ENCODE measurements at places on chromosomes 4 and X. TPM values are rescaled to one million over a fixed set of nuclear protein-coding genes. Genes with fewer than 3 reads are reported as not detected.

DNA sequence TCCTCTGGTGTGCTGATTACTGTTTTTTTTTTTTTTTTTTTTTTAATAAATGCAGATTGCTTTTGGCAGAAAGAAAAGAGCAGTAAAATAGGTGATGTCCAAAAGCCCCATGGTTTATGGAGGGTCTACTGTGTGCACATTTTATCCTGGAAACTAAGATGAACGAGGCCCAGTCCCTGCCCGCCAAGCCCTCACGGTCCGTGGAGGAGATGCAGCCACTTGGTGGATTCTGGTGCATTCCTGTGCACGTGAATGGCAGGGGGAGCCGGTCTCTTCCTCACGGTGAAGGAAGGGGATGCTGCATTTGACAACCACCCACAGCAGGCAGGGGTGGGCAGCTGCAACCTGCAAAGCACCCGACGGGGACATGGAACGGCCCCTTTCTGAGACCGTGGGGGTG lies 100.2 kb upstream of the AFAP1 start:
- H3K27me3 ChIP-seq = peaks cover 6% of the 10 kb centered on the region
- DNase-seq = no peak
- H3K4me3 ChIP-seq = no peak overlapping the region

The CLCN5 gene
- polyA plus RNA-seq = 3.1 TPM

The RHOH gene
- 0.04 TPM for polyA plus RNA-seq

DNA sequence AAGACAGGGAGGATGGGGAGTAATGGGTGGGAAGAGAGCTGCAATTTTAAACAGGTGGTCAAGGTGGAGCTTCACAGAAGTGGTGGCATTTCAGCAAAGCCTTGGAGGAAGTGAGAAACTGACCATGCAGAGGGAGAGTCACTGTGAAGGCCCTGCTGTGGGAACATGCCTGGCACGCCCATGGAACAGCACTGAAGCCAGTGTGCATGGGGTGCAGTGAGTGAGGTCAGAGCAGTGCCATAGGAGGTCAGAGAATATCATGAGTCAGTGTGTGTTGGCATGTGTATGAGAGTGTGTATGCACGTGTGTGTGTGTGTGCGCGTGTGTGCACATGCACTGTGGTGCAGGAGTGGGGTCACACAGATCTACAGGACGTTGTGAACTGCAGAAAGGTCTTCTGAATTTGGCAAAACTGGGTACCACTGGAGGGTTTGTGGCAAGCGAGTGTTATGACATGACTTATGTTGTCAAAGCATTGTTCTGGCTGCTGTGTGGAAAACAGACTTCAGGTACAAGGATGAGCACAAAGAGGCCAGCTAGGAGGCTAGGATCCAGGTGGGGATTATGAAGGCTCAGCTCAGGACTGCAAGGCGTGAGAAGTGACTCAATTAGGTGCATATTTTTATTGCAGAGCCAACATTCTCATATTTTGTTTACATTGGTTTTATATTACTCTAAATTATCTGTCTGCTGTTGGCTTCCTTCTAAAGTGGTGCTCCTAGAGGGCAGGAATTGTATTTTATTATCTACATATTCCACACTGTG lies 34.0 kb downstream of the ZNF827 start:
- H3K27ac ChIP-seq = no peak overlapping the region
- no peak for DNase-seq
- peaks cover 8% of the 10 kb centered on the region for H3K36me3 ChIP-seq
- no peak overlapping the region for H3K4me3 ChIP-seq
- H3K27me3 ChIP-seq = no peaks in the 10 kb centered on the region

DNA sequence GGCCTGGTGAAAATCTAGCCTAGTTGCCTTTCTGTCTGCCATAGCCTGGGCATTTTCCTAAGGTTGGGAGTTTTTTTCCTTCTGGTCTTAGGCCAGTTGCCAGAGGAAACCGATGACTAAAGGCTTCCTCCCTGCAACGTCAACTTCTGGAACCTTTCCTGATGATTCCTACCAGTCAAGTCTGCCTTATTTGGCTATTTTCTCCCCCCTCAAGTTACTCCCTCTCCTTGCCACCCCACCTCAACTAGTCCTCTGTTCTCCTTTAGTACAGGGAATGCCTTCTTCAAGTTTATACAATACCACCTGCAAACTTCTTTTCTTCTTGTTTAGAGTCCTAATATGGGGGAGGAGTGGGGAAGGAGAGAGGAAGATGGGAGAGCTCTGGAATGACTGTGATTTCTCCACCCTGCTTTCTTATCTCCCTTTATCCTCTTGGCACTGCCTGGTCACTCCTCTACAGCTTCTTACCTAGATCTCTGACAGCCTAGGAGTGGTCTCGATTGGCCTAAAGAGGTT lies 10.6 kb downstream of the MSN start:
- H3K4me1 ChIP-seq = peaks cover 36% of the 10 kb centered on the region
- H3K4me3 ChIP-seq = no peak overlapping the region
- no peak for DNase-seq
- peak overlapping the region; percentile 52 for H3K27ac ChIP-seq
- no peaks in the 10 kb centered on the region for H3K36me3 ChIP-seq
- H3K27me3 ChIP-seq = no peaks in the 10 kb centered on the region

Data from keratinocyte (primary cell).